ENCODE measurements at places on chromosomes 16 and 17. TPM values are rescaled to one million over a fixed set of nuclear protein-coding genes. Genes with fewer than 3 reads are reported as not detected.
A peak's percentile ranks its signal among the peaks of the same experiment; 100 is the strongest.

Gene CDR2L
- total RNA-seq: 10.7 TPM

Gene TERB1
- total RNA-seq: not detected

Gene CD300A
- total RNA-seq: 11.8 TPM

DNA sequence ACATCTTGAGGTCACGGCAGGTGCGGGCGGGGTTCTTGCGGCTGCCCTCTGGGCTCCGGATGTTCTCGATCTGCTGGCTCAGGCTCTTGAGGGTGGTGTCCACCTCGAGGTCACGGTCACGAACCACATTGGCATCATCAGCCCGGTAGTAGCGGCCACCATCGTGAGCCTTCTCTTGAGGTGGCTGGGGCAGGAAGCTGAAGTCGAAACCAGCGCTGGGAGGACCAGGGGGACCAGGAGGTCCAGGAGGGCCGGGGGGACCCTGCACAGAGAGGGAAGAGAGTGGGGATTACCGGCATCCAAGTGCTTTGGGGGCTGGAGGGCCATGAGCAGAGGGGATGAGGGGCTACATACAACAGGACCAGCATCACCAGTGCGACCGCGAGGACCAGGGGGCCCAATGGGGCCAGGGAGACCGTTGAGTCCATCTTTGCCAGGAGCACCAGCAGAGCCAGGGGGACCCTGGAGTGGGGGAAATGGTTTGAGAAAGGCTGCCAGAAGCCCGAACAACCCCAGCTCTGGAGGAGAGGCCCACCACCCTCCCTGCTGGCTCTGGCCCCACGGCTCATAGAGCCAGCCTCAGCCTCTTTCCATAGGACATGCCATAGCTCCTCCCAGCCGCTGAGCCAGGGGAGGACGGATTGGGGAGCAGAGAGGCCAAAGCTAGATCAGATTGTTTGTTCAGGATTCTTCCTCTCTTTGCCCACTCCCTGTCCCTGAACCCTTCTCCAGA is 14.6 kb downstream of the COL1A1 start:
- peak overlapping the region; percentile 30 for H3K27ac ChIP-seq
- H3K27me3 ChIP-seq: no peaks in the 10 kb centered on the region
